Stimulated activated CD8-positive, alpha-beta memory T cell treated with anti-CD3 and anti-CD28 coated beads, Interleukin-4, amount 100 ng/mL, for 1 hour (primary cell): ENCODE measurements at places on chromosomes 1 and 21.

- DNase-seq, result no peak
Observed at GRCh38 chr21:31629972-31630711, 29.4 kb upstream of the SOD1 start.

DNA sequence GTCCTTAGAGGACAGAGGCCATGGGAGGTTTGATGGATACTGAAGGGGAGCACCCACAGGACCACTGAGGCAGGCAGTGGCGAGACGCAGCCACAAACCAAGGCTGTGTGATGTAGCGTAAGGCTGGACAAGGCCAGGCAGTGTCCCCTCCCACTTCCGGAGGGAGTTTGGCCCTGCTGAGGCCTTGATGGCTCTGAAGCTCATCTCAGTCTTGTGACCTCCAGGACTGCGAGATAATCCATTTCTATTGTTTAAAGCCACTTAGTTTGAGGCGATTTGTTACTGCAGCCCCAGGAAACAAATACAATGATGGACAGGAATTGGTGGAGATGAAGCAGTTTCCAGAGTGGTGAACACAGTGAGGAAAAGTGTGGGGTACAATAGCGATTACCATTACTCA, 15.3 kb downstream of the PIGP start:
- DNase-seq, result no peak

- no peak for DNase-seq
Observed at GRCh38 chr1:58721247-58721820, 21.5 kb upstream of the MYSM1 start.

GRCh38 chr1:113758631-113759332, 504 bp downstream of the PHTF1 start:
- DNase-seq, result peak; percentile 13

GRCh38 chr1:198584163-198584562, 43.7 kb upstream of the ATP6V1G3 start:
- no peak for DNase-seq

DNA sequence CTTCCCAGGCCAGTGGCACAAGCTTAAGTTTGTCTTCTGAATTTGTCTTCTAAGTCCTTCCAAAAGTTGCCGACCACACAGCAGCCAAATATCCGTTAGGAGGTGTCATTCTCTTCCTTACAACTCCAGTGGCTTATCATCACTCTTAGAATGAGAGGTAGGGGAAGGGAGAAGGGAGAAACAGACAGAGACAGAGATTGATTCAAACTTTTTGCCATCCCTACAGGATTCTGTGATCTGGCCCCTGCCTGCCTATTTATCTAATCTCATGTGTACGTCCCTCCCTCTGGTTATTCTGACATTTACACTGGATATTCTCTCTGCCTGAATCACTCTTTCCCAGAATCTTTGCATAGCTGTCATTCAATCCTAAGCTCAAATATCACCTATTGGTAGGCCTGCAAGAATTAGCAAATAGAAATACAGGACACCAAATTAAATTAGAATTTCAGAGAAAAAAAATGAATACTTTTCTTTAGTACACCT, 488 bp upstream of the GNL2 start:
- no peak for DNase-seq

- no peak for DNase-seq
Observed at GRCh38 chr1:51415963-51416362, 85.6 kb upstream of the TTC39A start.

GRCh38 chr1:93000751-93001175, 39.5 kb upstream of the DIPK1A start:
- DNase-seq, result no peak

DNA sequence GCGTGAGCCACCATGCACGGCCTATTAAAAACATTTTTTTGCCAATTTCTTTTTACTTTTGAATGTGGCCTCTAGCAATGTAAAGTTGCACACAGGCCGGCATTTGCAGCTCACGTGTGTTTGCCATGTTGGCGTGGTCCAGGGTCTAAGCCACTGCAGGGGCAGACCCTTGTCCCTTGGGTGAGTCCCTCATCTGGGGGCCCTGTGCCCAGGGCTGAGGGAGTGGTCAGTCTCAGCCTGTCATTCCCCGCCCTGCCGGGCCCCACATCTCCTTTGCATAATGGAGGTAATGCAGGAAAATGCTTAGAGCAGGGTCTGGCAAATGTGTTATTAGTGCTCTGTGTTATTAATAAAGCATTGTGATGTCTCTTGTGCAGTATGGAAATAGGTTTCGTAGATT, 16.9 kb downstream of the AGPAT3 start:
- DNase-seq, result no peak

GRCh38 chr21:24369746-24370145, 1237.5 kb downstream of the MRPL39 start:
- DNase-seq, result no peak

DNA sequence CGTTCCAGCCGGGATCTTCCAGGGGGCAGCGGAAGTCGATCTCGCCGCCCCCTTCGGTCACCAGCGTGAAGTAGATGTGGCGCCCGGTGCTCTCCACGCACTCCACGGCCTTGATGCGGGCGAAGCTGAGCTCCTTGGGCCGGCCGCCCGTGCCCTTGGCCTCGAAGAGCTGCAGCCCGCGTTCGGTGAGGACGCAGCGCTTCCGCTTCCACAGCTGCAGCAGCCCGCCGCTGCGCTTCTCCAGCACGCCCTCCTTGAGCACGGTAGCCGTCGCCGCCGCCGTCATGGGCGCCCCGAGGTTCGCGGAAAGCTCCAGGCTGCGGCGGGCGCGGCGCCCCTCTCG, 516 bp downstream of the PHLDA3 start:
- no peak for DNase-seq

- DNase-seq, result no peak
Observed at GRCh38 chr1:153532181-153532580, 3.6 kb downstream of the S100A6 start.

- DNase-seq, result no peak
Observed at GRCh38 chr1:161164901-161165610, 1.2 kb upstream of the PPOX start.

DNA sequence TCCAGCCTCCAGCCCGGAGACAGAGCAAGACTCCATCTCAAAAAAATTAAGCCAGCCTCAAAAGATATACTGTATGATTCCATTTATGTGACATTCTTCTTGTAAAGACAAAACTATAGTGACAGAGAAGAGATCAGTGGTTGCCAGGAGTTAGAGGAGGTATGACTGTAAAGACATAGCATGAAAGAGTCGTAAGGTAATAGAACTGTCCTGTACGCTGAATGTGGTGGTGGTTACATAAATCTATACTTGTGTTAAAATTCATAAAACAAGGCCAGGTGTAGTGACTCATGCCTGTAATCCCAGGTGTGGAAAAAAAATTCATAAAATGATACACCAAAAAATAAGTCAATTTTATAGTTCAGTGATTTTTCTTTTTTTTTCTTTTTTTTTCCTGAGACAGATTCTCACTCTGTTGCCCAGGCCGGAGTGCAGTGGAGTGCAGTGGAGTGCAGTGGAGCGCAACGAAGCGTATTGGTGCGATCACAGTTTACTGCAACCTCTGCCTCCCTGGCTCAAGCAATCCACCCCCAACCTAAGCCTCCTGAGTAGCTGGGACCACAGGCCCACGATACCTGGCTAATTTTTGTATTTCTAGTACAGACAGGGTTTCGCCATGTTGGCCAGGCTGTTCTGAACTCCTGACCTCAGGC, 84.9 kb upstream of the CXADR start:
- DNase-seq, result no peak

GRCh38 chr1:48526008-48526710, 54.2 kb upstream of the SPATA6 start:
- DNase-seq, result no peak

DNA sequence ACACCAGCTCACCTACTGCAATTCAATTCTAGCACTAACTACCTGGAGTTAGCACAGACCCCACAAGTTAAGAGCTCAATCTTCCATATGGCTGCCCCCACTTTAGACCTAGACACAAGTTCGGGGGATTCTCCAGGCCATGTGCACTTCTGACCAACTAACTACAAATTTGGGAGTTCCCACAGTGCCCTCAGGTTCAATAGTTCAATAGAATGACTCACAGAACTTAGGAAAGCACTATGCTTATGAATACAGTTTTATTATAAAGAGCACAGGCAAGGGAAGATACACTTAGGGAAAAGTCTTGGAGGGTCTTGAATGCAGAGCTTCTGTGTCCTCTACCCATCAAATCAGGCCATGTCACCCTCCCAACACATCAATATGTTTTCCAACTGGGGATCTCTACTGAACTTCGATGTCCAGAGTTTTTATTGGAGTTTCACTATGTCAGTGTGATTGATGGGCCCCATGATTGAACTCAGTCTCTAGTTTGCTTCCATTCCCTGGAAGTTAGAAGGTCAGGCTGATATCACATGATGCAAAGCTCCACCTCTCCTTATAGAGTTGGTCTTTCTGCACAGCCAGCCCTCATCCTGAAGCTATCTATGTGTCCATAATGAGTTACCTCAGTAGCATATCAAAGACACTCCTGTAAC, 46.1 kb downstream of the RAVER2 start:
- DNase-seq, result no peak

GRCh38 chr1:219271818-219272535, 98.3 kb downstream of the LYPLAL1 start:
- DNase-seq, result no peak

DNA sequence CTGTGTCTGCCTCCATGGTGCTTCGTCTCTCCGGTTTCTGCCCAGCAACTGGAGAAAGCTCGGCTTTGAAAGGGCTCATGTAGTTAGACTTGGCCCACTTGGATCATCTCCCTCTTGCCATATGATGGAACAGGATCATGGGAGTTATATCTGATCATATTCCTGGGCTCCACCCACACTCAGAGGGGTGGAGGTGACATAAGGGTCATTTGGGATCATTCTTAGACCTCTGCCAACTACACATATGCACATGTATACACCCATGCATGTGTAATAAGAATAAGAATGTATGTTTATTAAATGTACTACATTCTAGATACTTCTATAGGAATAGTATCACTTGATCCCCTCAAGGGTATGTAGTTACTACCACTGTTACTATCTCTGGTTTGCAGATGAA, 74.1 kb upstream of the WNT4 start:
- DNase-seq, result no peak
